ENCODE measurements at places on chromosomes 5 and 9. TPM values are rescaled to one million over a fixed set of nuclear protein-coding genes. Genes with fewer than 3 reads are reported as not detected.

CD74 gene
- 0.56 TPM for polyA plus RNA-seq

SPATA31C1 gene
- not detected for polyA plus RNA-seq

DNA sequence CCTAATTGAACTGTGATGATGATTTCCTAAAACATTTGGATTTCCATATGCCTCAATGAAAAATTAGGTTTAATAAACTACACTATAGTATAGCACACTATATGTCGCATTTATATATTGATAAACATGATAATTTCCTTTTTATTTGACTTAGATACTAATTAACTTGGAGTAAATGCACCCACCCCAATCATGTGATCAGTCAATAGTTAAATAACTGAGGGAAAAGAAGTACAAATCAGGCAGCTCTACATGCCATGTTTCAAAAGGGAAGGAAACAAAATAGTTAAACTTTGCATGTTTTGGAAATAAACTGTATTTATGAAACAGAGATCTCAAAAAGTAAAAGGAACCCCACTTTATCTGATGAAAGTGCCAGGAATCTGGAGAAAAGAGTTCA, 18.0 kb upstream of the GNE start:
- no peak for DNase-seq

GRCh38 chr9:28598408-28598807, 1025.1 kb upstream of the C9orf72 start:
- DNase-seq = no peak

GRCh38 chr9:132181796-132182313, 20.0 kb downstream of the NTNG2 start:
- DNase-seq = no peak

- DNase-seq = no peak
Measured at GRCh38 chr5:83357621-83358231, 113.8 kb upstream of the VCAN start.

GRCh38 chr9:34170237-34170991, 8.4 kb upstream of the UBAP1 start:
- no peak for DNase-seq

DNA sequence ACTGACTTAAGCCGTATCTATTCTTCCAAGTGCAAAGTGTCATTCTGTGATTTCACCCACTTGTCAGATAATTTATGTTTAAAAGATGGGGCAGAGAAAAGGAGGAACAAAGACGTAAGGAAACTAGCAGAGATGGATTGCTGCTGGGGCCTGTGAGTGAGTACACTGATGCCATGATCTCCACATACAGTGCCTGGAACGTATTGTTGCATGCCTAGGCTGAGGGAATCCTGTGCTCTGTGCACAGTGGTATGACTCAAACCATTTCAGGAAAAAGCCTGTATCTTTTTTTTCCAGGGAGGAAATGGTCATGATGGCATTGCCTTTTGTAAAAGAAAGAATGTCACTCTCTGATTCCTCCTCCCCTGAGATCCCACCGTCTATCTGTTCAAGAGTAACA, 359.5 kb upstream of the ADAMTS16 start:
- DNase-seq = no peak

GRCh38 chr5:145470396-145470979, 364.7 kb downstream of the PRELID2 start:
- DNase-seq = no peak

DNA sequence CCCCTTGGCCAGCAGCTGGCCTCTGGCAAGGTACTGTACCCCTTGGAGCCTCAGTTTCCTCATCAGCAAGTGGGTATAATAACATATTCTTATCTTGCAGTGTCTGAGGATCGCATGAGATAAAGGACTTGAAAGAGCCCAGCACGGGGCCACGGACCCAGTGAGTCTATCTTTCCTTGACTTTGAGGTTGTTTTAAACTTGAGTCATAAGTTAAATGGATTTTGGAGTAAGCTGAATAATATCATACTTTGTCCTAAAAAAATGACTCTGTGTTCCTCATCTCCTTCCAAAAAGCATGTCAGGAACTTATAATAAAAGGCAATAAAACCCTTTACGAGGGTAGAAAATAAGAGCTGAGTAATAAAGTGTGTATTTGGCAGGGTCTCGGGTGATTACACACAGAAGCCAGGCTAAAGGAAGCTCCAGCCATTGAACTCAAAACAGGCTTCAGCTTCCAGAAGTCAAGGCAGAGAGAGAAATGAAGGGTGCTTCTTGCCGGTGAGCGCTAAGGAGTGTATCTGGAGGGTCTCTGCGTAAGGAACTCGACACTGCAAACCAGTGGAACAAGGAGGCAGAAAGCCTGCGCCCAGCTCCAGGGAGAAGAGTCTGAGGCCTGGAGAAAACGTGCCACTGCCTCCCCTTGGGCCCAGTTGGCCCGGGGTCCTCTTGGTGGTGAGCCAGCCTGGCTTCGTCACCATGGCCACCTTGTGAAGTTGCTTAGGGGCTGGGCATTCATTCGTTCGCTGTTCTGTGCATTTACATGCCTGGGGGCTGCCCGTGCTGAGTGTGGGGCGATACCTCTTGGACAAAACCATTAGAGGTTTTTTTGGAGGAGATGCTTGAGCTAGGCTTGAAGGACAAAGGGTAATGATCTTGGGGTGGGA, 72.4 kb upstream of the PHYKPL start:
- no peak for DNase-seq

Data from endothelial cell of umbilical vein (primary cell).